Adrenal gland (tissue), 19 donors: ENCODE measurements at places on chromosomes 2 and 18. TPM values are rescaled to one million over a fixed set of nuclear protein-coding genes. Genes with fewer than 3 reads are reported as not detected.

PROKR1 gene
- polyA plus RNA-seq, result 0.32 TPM

FAM124B gene
- polyA plus RNA-seq, result 0.40 TPM

SLC8A1 gene
- polyA plus RNA-seq, result 1.8 TPM

GKN1 gene
- polyA plus RNA-seq, result 2.9 TPM

TTN gene
- 0.47 TPM for polyA plus RNA-seq

RANBP2 gene
- polyA plus RNA-seq, result 17.7 TPM

ASIC4 gene
- 0.31 TPM for polyA plus RNA-seq

KIF3C gene
- polyA plus RNA-seq, result 10.4 TPM

CD28 gene
- 0.08 TPM for polyA plus RNA-seq

PSTPIP2 gene
- polyA plus RNA-seq, result 9.1 TPM

DYNAP gene
- polyA plus RNA-seq, result not detected

CBLN2 gene
- not detected for polyA plus RNA-seq

CAPN14 gene
- polyA plus RNA-seq, result 0.10 TPM

DSG1 gene
- 0.03 TPM for polyA plus RNA-seq

LRP1B gene
- 0.97 TPM for polyA plus RNA-seq

COBLL1 gene
- polyA plus RNA-seq, result 26.1 TPM

TCF23 gene
- 0.03 TPM for polyA plus RNA-seq

AOX1 gene
- polyA plus RNA-seq, result 406 TPM

STARD6 gene
- polyA plus RNA-seq, result not detected

CCDC141 gene
- 0.48 TPM for polyA plus RNA-seq

ABCG8 gene
- 0.03 TPM for polyA plus RNA-seq

CNRIP1 gene
- 15.5 TPM for polyA plus RNA-seq

EIF5B gene
- polyA plus RNA-seq, result 40.7 TPM

RFX8 gene
- 0.31 TPM for polyA plus RNA-seq

ABCG5 gene
- polyA plus RNA-seq, result 0.08 TPM

FOXD4L1 gene
- 5.0 TPM for polyA plus RNA-seq

ARL4C gene
- polyA plus RNA-seq, result 3.4 TPM

SIX3 gene
- not detected for polyA plus RNA-seq

MREG gene
- polyA plus RNA-seq, result 6.4 TPM

COL3A1 gene
- 48.4 TPM for polyA plus RNA-seq

RETREG2 gene
- 30.1 TPM for polyA plus RNA-seq

SERPINB13 gene
- not detected for polyA plus RNA-seq

VIT gene
- 0.97 TPM for polyA plus RNA-seq

ST3GAL5 gene
- 79.7 TPM for polyA plus RNA-seq

GALNT14 gene
- 2.6 TPM for polyA plus RNA-seq

ANKRD30BL gene
- not detected for polyA plus RNA-seq

LYPD1 gene
- polyA plus RNA-seq, result 6.9 TPM
